Activated naive CD8-positive, alpha-beta T cell treated with anti-CD3 and anti-CD28 coated beads, Interleukin-2, amount 50 U/mL, for 16 hours (primary cell): ENCODE measurements at places on chromosomes 5 and 9.

GRCh38 chr5:16477541-16477940 is 11.9 kb upstream of the ZNF622 start:
- DNase-seq, result no peak

DNA sequence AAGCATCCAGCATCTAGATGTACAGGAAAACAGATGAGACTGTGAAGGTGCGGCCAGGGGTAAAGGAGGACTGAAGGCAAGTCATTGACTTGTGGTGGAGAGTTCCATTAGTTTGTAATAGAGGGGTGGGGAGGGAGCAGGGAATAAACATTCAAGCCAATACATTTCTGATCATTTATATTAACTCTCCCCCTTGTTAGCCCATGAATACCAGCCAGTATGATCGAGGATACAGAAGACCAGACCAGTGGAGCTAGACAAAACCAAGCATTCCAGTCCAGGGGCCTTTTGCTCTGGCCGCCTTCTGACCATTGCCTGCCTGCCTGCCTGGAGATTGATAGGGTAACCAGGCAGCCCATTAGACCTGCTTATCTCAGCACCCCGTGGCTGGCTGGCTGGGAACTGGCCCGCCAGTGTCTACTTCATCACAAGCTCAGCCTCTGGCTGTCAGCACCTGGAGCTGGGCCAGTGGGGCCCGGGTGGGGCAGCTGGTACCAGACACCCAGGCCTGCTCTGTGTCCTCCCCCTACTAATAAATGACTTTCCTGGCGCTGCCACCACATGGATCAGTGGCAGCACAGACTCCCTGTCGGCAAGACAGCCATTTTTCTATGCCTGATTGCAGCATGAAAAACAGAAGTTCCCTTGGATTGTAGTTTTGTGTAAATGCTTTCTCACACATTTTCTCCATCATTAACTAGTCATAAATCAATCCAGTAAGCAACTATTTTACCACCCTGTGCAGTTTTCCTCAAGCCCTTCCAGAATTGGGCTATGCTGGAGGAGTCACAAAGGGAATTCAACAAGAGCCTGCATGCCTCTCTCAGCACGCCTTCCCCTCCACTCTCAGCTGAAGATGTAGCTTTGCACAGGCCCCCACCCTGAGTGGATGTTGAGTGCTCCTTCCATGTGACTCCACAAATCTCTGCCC is 181.3 kb downstream of the SNCAIP start:
- DNase-seq, result no peak

DNA sequence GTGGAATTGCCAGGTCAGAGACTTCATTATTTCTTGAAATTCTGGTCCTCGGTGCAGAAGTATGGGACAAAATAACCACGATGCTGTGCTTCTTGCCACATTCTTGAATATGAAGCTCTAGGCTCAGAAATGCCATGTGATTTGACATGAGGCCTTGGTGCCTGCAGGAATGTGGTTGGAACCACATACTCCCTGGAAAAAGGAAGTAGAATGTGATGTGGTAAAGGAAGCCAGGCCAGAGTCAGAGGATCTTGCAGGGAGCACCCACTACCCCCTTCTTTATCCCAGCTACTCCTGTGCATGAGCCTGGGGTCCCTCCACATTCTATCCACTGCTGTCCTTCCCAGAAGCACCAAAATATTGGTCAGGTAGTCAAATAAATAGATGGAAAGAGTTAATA is 80.9 kb downstream of the FOXD1 start:
- no peak for DNase-seq

DNA sequence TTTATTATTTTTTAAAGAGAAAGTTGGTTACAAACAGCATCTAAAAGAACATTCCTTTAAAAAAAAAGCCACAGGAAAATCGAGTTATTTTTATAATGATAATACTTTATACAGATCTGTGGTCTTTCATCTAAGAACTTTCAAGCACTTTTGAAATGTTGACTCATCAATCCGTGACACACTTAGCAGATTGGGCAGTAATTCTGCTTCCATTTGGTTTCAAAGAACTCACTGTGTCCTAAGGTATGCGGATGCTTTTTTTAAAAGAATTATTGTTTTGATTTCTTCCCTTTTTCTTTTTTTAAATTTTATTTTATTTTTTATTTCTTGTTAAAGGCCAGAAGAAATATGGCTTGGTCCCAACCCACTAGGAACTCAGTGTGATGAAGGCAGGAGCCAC is 147.8 kb downstream of the AOPEP start:
- no peak for DNase-seq

- no peak for DNase-seq
These were observed 108.3 kb downstream of the THBS4 start for GRCh38 chr5:80143491-80143890.

- no peak for DNase-seq
These were observed 1082.9 kb upstream of the CDH18 start for GRCh38 chr5:21070858-21071257.

- DNase-seq, result no peak
These were observed 83.9 kb downstream of the PTPN3 start for GRCh38 chr9:109414125-109414785.

DNA sequence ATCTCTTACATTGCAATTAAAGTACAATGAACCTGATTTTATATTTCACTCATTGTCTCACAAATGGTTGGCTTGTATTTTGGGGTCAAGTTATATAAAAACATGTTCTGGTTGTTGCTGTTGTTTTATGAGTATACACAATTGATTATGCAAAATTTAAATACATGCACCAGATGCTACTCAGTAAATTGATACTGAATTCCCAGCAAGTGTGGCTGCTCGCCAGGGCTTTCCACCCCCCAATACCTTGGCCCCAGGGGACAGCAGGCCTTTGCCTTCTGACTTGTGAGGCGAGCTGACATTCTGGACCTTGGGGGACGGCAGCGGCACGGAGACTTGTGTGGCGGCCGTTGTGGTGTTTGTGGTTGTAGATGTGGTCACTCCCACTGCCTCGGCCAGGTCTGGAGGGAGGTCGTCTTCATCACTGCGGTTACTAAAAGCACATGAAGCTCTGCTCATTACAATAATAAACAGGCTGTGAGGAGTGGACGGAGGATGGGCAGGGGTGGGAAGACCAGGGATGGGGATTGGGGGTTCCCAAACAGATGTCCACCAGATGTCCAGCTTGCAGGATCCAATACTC is 27.0 kb upstream of the FRRS1L start:
- no peak for DNase-seq

- DNase-seq, result no peak
These were observed 7.1 kb upstream of the SEMA4D start for GRCh38 chr9:89505048-89505447.

- DNase-seq, result no peak
These were observed 1.2 kb upstream of the NPR3 start for GRCh38 chr5:32709750-32710549.
